NCI-H1417 (cell line): ENCODE measurements at places on chromosomes 2 and 18.

DNA sequence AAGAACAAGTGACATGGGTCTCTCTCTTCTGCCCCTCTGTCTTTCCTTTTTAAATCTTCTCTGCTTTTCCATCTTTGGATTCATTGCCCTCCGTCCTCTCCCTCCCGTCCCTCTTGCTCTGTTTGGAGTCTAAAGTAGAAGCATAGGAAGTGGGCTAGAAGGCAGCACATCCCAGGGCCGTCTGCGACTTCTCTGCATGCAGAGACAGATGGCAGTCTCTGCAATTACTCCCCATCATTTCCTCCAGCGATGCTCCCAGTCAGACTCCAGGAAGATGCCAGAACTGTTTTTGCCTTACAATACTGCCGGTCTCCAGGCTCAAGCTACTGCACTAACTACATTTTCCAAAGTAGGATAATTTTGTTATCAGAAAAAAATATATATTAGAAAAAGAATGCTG is 35.2 kb upstream of the LPIN2 start:
- no peak for DNase-seq

- peak; percentile 75 for DNase-seq
Observed at GRCh38 chr2:216082117-216082711, 495 bp downstream of the TMEM169 start.

GRCh38 chr18:56945171-56946083 is 201.5 kb upstream of the BOD1L2 start:
- no peak for DNase-seq

DNA sequence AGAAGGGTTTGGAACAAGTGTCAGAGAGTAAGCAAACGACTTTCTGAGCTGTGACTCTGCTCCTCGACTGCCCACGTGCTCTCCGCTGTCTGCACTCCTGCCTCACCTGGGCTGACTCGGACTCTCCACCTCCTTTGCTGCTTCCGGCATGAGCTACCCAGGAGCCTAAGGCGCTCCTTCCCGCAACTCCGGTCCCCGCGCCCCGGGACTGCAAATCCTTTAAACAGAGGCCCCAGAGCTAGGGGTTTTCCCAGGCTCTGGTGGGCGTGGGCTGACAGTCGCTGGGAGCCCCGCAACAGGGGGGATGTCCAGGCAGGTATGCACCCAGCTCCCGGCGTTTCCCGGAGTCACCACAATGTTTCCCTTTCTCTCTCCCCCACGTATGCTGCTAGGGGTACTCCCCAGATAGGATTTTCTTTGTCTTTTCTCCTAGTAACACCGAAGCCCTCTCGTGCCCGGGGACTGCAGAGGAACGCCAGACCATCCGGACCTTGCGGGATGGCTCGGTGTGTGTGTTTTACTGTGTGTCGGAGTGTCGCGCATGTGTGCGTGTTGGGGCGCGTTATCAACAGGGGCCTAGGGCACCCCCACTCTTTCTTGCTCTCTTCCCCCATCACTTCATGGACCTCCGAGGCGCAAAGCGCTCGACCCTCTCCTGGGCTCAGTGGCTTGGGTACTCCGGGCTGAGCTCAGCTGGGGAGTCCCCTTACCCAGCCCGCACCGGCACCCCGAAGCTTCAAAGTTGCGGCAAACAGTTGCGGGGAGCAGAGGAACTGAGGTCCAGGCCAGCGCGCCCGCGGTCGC is 691 bp upstream of the THSD7B start:
- DNase-seq, result no peak

DNA sequence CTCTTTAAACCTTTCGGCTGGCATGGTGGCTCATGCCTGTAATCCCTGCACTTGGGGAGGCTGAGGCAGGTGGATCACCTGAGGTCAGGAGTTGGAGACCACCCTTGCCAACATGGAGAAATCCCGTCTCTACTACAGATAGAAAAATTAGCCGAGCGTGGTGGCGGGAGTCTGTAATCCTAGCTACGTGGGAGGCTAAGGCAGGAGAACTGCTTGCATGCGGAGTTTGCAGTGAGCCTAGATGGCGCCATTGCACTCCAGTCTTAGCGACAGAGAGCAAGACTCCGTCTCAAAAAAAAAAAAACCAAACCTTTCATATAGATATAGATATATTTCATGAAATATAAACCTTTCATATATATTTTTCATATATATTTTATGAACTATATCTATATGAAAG is 864.7 kb downstream of the TRIB2 start:
- no peak for DNase-seq

DNA sequence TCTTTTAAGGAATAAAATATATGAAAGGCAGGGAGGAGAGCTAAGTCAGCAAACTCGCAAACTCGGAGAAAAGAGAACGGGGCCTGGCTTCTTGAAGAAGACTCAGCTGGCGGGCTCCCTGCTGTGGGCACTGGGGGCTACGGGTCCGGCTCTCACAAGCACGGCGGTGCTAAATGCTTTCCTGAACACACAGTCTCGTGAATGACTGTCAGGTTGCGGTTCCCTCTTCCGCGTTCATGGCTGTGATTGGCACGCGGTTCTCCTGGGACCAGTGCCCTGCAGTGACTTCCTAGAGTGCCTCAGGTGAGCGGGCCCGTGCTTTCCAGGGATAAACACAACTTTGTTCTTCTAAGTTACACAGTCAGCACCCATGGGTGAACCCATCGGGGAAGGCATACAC is 208.4 kb downstream of the HDAC4 start:
- DNase-seq, result no peak
